ENCODE measurements at places on chromosomes 5 and 9. TPM values are rescaled to one million over a fixed set of nuclear protein-coding genes. Genes with fewer than 3 reads are reported as not detected.

DNA sequence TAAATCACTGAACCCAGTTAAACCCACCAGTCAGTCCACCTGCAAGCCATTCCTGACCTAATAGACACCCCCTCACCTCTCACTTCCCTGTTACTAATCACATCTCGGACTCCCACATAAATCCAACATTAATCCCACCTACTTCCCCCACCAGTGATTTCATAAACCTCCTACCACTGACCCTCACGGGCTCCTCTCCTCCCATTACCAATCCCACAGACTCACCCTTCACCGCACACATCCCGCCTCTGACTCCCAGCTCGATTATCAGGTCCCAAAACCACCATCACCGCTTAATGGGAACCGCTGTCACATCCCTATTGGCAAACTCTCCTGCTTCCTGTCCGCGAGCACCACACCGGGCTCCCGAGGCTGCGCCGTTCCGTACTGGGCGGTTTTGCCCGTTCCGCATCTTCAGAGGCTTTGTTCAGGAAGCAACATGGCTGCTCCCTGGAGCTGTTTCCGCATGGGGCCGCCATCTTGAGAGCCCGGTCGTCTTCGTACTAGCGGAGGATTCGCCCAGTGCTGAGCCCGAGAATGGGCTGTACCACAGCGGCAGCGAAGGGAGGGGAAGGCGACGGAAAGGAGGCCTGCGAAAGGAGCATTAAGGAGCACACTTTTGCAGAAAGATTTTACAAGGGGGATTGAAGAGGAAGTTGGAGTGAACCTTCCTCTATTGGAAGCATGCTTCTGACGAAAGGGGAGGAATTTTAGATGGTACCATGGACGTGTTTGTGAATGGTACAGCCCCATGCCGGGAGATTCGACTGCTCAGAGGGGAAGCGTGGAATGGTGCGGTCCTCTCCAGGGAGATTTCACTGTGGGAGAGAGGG, at the start of gene ZNF300:
Gene ZNF300 (minus strand): TSS at position 502 of the 833 bp plus-strand sequence. CDS start 1,825 bp downstream, outside the sequence.
- H3K4me1 ChIP-seq: no peaks in the 10 kb centered on the region
- H3K36me3 ChIP-seq: peaks cover 10% of the 10 kb centered on the region
- peak within 1 kb of the TSS; percentile 86 for H3K27ac ChIP-seq
- no peaks in the 10 kb centered on the region for H3K27me3 ChIP-seq
- peak within 1 kb of the TSS; percentile 77 for H3K4me3 ChIP-seq

BRINP1 gene
- not detected for total RNA-seq

DNA sequence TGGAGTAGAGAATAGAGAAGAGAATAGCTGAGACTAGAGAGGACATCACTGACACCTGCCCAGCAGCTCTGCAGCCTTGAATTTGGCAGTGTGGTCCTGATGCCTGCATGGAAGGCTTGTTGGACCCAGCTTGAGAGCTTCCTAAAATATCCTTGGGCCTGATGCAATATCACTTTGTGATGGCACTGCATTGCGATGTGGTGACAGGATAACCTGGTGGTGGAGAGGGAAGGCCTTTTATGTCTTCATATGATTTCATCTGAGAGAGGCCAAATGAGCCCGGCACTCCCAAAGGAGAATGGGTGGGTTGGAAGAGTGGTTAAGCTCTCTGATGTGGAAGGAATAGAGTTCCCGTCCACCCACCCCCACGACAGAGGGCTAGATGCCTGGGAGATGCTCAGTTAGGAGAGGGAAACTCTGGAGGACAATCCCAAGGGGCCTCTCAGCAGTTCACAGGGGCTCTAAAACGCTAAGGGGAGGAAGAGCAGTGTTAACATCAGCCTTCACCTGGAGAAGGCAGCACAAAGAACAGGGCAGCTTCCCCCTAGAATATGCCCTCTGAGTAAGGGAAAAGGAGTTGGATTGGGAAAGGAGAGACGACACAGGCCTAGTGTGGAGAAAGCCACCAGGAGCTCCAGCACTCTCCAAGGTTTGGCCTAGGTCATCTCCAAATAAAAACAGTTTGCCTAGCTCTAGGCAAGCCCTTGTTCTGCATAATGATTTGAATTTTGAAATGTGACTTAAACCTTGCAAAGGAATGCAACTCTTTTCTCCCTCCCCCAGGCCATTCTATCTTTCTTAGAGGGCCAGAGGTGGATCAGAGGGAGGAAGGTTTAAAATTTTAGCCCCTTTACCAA, 99.8 kb upstream of the SSBP2 start:
- no peak for DNase-seq
- H3K27me3 ChIP-seq: peaks cover 1% of the 10 kb centered on the region
- H3K4me1 ChIP-seq: peaks cover 40% of the 10 kb centered on the region
- peak overlapping the region; percentile 96 for H3K27ac ChIP-seq
- peak overlapping the region; percentile 94 for H3K4me3 ChIP-seq

JAKMIP2 gene
- total RNA-seq: 1.1 TPM

PANK3 gene
- 81.5 TPM for total RNA-seq

SPINK7 gene
- total RNA-seq: not detected

DNA sequence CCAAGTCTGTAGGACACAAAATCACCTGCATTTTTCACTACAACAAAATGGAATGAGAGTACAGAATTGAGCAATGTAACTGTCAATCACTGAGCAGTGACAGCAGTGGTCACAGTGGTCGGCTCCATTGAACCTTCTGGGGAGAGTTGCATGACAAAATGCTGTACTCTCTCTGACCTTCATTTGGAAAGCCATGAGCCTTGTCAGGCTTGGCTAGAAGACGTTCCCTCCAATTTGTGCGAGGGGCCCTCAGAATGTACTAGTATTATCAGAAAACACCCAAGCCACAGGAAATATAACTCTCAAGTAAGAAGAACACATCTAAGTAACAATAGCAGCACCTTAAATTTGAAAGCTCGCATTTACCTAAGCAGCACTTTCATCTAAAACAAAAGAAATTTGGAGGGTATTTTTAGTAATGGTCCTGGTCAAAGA, 425.6 kb upstream of the MEF2C start:
- no peak overlapping the region for H3K27ac ChIP-seq
- no peaks in the 10 kb centered on the region for H3K27me3 ChIP-seq
- H3K36me3 ChIP-seq: no peaks in the 10 kb centered on the region
- H3K4me3 ChIP-seq: no peak overlapping the region
- DNase-seq: no peak

Measured in activated T-helper 1 cell treated with anti-CD3 and anti-CD28 coated beads, Interleukin-12 subunit alpha, Interleukin-12 subunit beta, Interleukin-2, Interleukin-4 antibody, amounts not matched to agents 30 ng/mL and 10 ng/mL and 1 ng/mL, durations not matched to agents 14 hours and 24 hours and 36 hours (primary cell).